IPS DF 6.9 (cell line): ENCODE measurements at places on chromosomes 7 and 10.

DNA sequence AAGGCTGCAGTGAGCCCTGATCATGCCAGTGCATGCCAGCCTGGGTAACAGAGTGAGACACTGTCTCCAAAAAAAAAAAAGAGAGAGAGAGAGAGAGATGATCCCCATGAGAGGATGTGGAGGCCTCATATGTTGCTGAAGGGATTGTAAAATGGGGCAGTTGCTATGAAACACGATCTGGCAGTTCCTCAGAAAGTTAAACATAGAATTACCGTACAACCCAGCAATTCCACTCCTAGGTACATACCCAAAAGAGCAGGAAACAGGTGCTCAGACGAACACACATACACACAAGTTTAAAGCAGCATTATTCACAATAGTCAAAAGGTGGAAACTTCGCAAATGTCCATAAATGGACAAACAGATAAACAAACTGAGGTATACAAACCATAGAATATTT is 27.4 kb upstream of the CYTH3 start:
- no peak for DNase-seq

DNA sequence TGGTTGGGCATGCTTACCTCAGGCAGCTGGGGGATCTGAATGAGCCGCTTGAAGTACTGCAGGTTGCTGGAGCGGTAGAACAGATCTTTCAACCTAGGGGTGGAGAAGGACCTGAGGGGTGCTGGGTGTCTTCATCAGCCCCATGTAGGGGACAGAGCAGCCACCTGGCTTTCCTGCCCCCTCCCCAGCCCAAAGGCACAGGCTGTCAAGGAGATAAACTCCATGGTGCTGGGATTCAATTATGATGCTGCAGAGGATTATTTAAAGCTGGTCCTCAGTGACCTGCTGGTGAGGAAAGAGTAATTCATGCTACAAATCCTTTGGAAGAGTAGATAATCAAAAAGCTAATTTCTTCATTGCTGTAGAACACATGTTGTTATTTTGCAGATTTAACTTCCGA is 71.1 kb downstream of the SPDYE5 start:
- no peak for DNase-seq

DNA sequence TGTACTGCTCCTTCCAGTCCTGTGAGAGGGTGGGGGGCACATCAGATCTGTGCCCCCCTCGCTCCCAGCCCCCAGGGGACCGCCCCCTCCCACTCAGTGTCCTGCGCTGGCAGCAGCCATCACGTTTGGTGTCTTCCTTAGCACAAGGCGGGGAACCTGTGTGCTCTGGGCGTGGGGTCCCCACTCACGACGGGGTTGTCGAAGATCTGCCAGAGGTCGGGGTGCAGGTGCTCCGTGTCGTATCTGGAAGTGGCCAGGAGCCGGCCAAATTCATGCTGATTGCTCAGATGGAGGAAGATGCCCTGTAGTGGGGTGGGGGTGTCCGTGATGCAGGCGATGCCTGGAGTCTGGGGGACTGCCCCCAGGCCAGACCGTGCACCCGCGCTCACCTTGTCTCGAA is 7.2 kb downstream of the PLOD3 start:
- DNase-seq: no peak

DNA sequence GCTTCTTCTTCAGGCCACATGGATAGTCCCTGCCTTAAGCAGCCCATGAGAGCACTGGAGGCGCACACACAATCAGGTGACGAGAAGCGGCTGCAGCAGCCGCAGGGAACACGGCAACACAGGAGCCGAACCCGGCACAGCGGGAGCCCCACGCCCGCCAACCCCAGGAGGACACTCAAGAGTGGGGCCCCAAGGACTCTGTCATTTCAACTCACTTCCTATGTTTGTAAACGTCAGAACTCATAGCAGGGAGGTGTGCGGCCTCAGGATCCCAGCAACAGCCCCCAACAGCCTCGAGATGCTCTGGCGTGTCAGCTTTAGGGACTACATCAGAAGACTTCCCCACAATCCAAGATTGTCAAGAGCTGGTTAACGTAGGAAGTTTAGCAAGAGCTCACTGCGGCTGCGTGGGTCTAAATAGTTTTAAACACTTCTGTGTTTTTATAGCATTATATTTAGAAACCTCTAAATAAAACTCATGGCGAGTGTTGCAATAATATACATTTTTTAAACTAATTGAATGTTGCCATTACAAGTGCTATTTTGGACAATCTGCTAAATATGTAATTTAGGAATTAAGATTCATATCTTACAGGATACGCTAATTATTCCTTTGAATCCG is 123.4 kb downstream of the MAD1L1 start:
- no peak for DNase-seq

GRCh38 chr7:5063698-5064097 is 18.0 kb downstream of the RBAK start:
- DNase-seq: no peak

DNA sequence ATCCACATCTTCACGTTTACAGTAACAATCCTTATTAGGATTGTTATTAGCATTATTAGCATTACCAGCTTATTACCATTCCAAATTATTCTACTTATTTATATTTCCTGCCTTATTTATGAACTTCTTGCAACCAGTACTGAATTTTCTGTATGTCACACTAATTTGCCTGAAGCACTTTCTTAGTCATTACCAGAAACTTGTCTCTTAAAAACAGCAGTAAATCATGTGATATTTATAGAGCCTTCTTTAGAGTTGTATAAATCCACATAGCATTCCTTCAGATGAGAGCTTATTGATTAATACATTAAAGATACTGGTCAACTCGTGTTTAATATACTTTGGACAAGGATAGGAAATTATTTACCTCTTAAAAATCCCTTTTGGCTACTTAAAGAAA is 618.6 kb downstream of the SUGCT start:
- no peak for DNase-seq

GRCh38 chr10:112938808-112939482 is 11.1 kb upstream of the TCF7L2 start:
- DNase-seq: no peak

DNA sequence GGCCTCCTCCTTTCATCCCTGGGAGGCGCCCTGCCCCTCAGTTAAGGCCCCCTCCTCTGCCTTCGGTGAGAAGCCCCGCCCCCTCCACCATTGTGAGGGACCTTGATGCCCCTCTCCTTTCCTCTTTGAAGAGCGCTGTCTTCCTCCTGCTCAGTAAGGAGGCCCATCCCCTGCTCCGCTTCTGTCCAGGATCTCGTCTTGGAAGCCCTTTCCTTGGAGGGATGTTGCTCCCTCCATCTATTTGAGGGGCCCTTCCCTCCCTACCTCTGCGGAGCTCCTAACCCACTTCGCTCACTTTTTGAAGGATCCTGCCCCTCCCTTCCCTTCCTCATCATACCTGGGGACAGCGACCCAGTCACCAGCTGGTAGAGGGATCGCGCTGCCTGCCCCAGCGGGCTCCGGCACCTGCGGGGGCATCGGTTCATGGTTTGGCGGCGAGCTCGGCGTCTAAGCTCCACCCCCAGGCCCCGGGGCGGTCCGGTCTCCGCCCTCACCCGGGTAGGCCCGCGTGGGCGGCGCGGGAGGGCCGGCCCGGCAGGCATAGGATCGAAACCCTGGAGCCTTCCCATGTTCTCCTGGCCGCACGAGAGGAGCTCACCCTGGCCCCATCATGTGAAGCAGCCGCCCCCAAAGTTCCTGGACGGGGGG is 4.1 kb downstream of the KCNIP2 start:
- DNase-seq: no peak

GRCh38 chr10:92880233-92880861 is 32.0 kb downstream of the EXOC6 start:
- no peak for DNase-seq

- no peak for DNase-seq
Measured at GRCh38 chr10:79441433-79441832, 4.0 kb downstream of the ZCCHC24 start.

- DNase-seq: no peak
Measured at GRCh38 chr7:28629216-28629842, 217.0 kb downstream of the CREB5 start.

- DNase-seq: no peak
Measured at GRCh38 chr10:49312246-49312869, 13.4 kb downstream of the C10orf71 start.

DNA sequence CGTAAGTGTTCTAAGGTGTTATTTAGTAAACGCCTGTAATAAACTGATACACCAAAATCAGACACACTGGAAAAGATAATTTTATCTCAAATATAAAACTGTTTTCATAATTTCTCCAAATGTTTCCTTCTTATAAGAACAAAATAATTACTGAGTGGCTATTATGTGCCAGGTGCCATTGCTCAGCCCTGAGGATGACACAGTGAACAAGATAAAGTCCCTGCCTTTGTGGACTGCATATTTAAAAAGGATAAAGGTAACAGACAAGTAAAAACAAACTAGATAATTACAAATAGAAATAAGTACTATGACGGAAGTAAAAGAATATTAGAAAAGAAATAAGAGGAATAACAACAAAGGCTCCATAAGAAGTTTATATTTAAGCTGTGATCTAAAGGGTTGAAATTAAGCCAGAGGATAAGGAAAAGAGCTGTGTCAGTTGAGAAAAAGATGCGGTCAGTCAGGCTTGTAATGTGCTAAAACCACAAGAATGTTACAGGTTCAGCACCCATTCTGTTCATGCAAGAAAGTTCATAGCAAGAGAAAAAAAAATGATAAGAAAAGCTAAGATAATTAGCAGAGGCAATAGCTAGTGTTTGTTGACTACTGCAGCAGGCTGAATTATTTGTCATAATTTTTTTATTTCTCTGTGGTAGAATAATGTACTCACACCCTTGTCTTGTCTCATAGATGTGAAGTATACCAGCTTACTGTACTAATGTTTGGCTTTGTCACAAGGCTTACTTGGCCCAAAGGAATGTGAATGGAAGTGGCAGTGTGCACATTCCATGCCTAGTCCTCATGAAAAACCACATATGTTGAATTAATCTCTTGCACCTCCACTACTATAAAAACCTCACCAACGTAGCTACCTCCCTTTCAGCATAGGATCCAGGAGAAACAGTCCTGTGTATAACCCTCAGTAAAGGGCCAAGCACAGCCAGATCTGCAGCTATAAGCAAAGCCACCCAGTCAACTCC is 75.1 kb downstream of the CRPPA start:
- DNase-seq: no peak

DNA sequence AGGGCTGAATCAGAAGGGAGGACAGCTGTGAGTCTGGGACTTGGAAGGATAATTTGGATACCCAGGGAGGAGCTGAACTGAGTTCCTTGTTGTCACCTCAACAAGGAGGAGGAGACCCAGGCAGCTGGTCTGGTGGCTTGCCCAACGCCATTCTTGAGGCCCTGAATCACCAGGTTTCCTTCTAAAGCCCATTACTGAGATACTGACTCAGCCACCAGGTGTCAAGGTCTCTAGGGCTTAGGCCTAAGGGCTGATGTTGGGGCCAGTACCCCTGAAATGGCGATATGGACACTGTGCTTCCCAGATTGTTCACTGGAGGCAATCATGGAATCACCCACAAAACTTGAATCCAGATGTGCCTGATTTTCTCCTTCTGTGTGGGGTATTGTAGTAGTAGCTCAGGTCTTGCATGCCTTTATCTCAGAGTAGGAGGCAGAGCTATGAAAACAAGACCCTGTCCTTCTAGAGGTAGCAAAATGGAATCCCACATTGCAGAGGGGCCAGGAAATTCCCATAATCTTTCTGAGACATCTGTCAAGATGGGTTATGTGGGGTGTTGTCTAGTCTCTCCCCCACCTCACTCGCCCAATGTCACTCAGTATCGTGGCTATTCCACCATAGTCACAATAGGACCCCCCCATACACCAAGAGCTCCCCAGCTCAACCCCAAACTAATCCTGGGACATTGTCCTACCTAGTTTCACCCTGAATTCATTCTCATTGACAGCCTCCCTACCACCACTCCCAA is 1.8 kb upstream of the ATG9B start:
- DNase-seq: no peak

DNA sequence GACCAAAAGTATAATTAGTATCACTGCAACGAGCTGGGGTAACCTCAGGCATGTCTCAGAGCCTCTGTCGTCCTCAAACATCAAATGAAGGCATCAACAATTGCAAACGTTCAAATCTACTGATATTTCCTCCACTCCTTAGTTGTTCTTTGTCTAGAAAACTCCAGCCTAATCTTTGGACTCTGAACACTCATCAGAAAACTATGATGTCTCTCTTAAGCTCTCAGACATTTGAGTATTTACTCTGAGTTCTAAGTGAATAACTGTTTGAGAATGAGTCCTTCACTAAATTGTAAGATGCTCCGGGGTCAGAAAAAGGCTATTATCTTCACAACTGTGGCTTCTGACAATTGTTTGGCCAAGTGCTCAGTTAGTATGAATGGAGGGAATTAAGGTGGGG is 536.4 kb downstream of the NRG3 start:
- no peak for DNase-seq

DNA sequence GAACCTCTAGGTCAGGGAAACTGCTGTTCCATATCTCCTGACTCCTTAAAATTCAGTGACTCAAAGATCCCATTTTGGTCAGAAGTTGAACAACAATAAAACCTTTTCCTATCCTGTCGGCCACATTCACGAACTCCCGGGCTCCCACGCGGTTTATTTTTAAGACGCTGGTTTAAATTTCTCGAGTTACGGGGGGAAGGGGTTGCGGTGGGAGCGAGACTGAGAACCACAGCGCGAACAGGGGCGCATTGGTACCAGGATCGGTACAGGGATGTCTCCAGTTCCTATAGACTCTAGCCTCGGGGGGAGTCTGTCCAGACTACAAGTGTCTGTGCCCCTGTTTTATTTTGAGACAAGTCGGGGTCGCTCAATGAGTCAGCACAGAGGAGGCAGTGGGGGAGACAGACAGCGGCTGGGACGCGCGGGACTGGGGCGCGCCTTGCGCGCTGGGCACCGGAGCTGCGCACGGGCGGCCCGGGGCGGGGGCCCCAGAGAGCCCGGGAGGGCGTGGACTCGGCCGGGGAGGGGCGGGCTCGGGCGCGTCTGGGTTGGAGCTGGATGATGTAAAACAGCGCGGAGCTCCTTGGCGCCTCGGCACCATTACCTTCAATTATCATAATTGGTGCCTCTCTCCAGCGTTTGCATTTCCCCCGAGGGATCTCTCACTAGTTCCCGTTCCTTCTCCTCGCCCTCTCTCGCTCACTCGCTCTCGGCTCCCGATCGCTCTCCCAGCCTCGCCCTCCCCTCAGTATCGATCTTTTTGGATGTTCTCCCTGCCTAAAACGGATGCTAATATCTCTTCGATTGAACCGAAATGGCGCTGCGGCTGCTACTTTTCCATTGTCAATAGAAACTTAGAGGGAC is 8.7 kb upstream of the BAMBI start:
- DNase-seq: no peak

- DNase-seq: no peak
Measured at GRCh38 chr7:1103009-1103788, 15.3 kb downstream of the GPER1 start.

- DNase-seq: no peak
Measured at GRCh38 chr10:67385089-67385488, 310.9 kb downstream of the CTNNA3 start.
